Smooth muscle cell of the brain vasculature (primary cell): ENCODE measurements at places on chromosomes 3 and 15.

DNA sequence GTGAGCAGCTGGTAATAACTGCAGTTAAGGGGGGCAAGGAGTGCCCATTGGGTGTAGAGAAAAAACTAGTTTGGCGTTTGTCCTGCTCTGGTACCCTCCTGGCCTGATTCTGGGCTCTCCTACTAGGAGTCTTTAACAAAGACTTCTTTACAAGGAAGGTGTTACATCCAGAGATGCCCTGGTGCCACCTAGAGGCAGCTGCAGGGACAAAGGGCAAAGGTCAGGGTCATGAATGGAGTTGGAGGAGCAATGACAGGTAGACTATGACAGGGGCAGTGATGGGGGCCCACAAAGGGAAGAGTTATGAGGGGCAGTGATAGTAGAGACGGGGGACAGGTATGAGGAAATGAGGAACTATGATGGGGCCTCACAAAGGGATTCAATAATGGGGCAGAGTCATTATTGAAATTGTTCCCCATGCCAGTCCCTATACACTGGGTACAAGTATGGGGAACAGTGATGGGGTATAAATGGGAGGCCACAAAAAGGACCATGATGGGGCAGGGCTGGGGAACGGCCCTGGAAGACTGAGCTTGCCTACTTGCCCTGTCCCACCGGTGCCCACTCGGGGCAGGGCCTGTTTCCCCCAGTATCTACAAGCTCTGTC lies 7.9 kb downstream of the CCDC71 start:
- DNase-seq, result no peak

DNA sequence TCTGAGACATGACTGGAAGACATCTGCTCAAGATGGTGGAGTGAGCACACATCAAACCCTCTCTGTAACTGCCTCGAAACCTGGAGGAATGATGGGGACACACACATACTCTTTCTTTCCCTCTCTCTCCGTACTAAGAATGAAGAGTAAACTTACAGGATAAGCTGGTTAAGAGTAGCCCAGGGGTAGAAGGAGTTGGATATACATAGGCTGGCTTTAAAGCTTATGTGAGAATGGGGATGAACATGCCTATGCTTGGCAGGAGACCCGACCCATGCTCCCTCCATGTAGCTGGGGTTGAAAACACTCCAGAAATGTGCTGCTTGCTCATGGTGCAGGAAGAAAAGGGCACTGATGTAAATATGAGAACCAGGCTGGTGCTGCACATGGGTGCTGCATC lies 68.9 kb downstream of the IL20RB start:
- DNase-seq, result no peak

GRCh38 chr3:157390713-157391515 lies 45.7 kb upstream of the PTX3 start:
- DNase-seq, result no peak

DNA sequence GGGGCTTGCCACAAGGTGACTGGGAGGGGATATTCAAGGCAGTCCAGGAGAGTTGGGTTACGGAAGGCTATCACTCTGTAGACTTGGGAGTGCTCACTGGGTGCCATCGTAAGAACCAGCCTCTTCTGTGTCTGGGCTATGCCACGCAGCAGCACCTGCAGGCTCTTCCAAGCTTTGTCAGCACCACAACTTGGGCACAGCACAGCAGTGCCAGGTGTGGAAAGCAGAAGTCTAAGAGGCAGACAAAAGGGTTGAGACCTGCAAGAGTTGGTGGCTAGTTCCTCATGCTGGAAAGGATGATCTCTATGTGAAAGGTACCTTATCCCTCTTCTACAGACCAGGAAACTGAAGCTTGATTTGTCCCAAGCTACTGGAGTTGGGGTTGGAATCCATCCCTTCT lies 15.8 kb downstream of the CX3CR1 start:
- no peak for DNase-seq

- no peak for DNase-seq
These were observed 409.0 kb downstream of the TUSC7 start for GRCh38 chr3:117118604-117119003.

- DNase-seq, result no peak
These were observed 31.3 kb downstream of the HOMER2 start for GRCh38 chr15:82921242-82921641.

DNA sequence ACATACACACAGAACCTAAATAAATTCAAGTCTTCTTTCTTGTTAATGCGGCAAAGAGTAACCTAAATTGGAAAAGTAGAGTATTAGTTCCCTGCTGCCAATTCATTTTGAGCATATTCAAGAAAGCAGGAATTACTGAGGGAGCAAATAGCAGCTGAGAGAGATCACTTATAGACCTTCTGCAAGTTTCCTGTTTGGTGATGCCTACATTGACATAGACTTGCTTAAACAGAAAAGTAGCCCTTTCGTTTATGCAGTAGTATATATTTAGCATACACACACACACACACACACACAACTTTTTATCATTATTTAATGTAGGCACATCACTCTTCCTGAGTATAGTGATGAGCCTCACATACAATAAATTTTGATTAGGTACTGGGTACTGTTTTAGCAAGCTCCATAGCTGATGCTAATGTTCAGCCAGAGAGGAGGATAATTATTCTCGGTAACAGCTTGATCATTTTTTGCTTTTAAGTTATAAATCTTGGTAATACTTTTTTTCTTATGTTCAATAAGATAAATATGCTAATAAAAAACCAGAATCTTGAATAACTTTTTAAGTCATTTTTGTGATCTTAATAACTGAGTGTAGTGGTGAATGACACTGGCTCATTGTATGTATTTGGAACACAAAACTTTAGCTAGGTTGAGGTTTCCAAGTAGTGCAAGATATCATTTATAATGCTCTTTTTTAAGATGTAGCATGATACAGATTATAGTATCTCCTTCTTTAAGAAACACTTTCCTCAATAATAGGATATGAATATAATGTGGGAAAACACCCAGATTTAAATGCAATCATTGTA lies 174.7 kb downstream of the MBNL1 start:
- DNase-seq, result no peak

GRCh38 chr3:138188013-138188730 lies 1.1 kb downstream of the ARMC8 start:
- no peak for DNase-seq
